Activated T-cell treated with anti-CD3 and anti-CD28 coated beads for 1 hour (primary cell): ENCODE measurements at places on chromosomes 2 and 18.

DNA sequence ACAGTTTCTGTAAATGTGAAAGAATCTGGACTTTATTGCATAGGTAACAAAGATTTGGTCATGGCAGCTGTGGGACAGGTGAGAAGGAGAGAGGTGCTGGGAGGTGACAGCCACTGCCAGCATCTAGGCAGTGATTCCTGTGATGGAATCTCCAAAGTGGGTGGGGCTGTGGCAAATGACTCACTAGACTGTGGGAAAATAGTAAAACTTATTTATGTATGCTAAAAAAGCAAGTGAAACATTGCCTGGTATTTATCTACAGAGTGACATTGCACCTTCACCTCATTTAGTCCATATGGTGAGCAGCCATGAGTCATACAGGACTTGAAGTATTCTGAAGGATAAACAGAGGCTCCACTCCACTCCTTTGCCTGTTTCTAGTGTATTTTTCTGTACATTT lies 145.3 kb upstream of the MEX3C start:
- no peak for DNase-seq

DNA sequence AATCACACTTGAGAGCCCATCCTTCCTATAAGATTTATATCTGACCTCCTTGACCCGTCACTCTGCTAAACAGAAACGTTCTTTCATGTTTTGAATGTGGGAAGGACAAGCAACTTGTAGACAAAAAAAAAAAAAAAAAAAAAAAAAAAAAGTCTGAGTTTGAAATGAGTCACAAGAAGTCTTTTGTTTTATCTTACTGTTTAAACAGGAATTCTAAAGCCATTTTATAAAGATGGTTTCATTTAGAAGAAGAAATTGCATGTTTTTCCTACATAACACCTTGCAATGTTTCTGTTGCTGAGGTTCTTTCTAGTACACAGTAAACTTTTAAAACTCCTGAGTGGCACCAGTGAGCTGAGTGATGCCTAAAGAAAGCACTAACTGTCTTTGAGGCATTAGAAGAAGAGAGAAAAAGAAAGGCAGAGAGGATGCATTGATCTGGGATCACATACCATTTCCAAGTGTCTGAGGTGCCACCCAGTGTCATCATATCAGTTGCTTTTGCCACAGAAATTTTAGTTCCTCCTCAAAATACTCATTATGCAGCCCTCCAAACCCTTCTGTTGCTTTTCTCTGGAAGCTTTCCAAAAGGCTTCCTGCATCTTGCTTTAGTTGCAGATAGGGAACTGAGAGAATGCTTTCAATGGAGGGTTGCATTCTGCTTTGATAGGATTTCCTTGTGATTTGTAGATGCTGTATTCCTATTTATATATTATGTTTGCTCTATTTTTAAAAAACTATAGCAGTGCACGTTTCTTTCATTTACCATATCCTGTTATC lies 69.1 kb downstream of the ACVR2A start:
- DNase-seq: no peak

- DNase-seq: no peak
These were observed 134.4 kb downstream of the FIGN start for GRCh38 chr2:163601377-163601776.

GRCh38 chr18:4586731-4587130 lies 131.6 kb upstream of the DLGAP1 start:
- DNase-seq: no peak

DNA sequence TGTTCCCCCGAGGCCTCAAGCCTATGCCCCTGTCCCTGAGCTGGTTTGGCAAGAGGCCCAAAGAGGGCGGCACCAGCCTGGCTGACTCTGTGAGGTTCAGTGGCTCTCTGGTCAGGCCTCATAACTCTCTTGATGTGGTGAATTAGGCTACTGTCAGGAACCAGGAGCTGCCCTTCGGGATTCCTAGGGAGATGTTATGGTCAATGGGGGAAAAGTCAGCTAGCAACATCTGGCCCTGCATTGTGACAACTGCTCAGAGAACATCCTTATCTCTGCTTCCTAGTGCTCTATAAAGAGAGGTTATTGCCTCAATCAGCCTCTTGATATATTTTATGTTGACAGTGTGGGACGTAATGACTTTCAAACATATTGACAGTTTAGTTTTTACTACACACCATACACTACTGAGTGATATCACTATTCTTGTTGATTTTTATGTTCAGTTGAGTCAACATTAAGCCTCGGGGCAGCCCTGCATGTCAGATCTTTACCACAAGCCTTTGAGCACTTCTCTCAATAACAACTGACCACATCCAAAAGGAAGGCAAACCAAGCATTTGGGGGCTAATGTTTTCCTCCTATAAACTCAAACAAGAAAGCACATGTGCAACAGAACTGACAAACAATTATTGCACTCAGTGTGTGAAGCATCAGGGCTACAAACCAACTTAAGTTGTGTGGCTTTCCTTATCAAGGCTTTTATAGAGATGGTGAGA lies 448.3 kb upstream of the SLC14A2 start:
- DNase-seq: no peak

GRCh38 chr2:233832869-233833311 lies 21.4 kb downstream of the HJURP start:
- no peak for DNase-seq

GRCh38 chr18:64082054-64082453 lies 66.8 kb downstream of the LINC00305 start:
- DNase-seq: no peak

- DNase-seq: no peak
These were observed 9.8 kb upstream of the RPL31 start for GRCh38 chr2:100992262-100992661.

GRCh38 chr2:120984046-120984445 lies 248.4 kb downstream of the GLI2 start:
- DNase-seq: no peak

GRCh38 chr2:101956465-101957438 lies 35.0 kb upstream of the IL1R2 start:
- DNase-seq: no peak

DNA sequence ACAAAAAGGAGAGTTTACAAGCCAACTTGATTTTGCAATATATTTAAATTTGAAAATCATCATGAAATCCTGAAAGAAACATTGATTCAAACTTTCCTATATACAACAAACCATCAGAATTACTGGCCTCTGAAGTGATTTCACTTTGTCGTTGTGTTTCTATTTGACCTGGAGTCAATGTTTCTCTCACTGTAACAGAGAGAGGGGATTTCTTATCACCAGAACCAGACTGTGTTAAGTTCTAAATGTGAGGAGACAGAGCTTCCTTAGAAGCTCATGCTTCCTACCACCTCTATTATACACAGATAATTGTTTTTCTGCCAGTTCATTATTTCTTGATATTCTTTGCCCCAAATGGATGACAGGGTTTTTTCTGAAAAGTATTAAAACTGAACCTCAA lies 245.0 kb upstream of the RND3 start:
- no peak for DNase-seq

GRCh38 chr18:5198311-5198710 lies 1.3 kb upstream of the AKAIN1 start:
- DNase-seq: no peak

GRCh38 chr18:905948-906415 lies 1.3 kb downstream of the ADCYAP1 start:
- DNase-seq: no peak

DNA sequence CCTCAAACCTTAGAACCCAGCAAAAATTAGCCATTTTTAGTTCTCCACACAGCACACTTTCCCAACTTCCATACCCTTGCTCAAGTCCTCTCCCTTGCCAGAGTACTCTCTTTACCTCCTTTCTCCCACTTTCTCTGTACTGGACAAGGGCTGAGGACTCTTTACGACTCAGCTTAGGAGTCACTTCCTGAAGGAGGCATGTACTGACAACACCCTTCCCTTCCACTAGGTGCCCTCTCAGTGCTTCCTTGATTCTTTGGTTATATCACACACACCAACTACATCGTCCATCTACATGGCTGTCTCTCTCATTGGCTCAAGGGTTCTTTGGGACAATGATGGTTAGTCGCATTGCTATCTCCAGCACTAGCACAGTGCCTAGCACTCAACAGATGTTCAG lies 5.2 kb upstream of the C18orf63 start:
- no peak for DNase-seq

DNA sequence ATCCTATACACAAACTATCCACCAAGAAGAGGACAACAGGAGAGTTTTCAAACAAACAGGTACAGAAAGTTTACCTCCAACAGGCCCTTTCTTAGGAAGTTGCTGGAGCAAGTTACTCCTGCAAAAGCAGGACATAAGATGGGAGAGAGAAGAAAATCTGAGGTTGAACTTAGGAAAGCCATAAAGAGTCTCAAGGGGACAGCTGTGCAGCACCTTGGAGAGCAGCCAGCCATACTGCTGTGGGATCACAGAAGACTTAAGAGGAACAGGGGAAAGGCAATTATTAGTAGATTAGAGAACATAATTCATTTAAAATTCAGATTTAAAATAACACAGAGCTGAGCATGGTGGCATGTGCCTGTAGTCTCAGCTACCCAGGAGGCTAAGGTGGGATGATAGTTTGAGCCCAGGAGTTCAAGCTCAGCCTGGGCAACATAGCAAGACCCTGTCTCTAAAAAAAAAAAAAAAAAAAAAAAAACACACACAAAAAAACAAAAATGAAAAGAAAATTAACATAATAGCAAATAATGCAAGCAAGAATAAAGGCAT lies 148.1 kb upstream of the SIX3 start:
- no peak for DNase-seq

DNA sequence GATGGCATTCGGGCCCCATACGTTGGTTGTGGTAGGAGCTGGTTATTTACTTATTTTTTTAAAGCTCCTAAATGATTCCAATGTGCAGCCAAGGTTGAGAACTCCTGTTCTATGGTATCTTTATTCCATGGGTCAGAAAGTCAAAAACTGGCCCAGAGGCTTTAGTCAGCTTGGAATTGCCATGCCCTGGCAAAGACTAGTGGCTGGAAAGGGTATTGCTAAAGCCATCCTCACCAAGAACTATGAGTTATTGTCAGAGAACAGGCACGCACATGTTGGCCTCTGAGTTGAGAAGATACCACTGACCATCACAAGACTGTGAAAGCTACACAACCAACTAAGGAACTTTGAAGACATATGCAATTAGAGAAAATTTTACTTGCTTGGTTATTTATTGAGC lies 47.9 kb upstream of the ACMSD start:
- no peak for DNase-seq
